ENCODE measurements at places on chromosomes 2 and 18.

GRCh38 chr2:196481324-196481697 is 158.2 kb upstream of the CCDC150 start:
- no peak for DNase-seq

- DNase-seq, result no peak
Observed at GRCh38 chr2:218387369-218388194, 5.5 kb downstream of the SLC11A1 start.

DNA sequence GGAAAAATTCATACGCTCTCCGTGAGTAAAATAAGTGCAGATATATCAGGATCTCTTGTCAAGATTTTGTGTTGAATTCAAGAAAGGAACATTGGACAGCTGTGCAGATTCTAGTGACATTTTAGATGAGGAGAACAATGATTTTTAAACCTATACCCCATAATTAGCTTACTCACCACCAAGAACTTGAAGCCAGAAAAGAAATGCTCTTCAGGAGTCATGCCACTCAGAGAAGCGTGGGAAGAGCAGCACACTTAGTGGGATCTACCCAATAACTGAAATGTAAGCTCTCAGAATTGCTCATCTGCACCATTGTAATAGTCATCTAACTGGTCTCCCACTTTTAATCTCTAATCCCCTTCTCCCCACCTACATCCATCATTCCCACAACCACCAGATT is 9.2 kb upstream of the ERMN start:
- DNase-seq, result no peak

- DNase-seq, result no peak
Observed at GRCh38 chr2:33373986-33374385, 102.5 kb upstream of the RASGRP3 start.

DNA sequence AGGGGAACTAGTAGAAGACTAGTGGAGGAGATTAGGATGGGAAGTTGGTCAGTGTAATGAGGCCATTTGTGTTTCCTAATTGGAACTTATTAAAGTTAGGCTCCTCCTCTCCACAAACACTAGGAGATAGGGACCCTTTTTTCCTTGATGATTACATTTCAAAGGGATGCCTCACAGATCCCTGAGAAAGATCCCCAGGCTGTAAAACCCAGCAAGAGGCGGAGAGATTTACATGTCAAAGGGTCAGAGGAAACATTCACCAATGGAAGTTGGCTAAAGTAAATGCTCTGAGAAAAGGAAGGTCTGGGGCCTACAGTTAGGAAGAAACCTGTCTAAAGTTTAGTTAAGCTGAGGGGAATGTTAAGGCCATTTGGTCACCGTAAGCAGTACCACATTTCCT is 1.4 kb upstream of the CCDC85A start:
- no peak for DNase-seq

GRCh38 chr2:157872791-157873190 is 3.3 kb downstream of the ACVR1 start:
- no peak for DNase-seq

DNA sequence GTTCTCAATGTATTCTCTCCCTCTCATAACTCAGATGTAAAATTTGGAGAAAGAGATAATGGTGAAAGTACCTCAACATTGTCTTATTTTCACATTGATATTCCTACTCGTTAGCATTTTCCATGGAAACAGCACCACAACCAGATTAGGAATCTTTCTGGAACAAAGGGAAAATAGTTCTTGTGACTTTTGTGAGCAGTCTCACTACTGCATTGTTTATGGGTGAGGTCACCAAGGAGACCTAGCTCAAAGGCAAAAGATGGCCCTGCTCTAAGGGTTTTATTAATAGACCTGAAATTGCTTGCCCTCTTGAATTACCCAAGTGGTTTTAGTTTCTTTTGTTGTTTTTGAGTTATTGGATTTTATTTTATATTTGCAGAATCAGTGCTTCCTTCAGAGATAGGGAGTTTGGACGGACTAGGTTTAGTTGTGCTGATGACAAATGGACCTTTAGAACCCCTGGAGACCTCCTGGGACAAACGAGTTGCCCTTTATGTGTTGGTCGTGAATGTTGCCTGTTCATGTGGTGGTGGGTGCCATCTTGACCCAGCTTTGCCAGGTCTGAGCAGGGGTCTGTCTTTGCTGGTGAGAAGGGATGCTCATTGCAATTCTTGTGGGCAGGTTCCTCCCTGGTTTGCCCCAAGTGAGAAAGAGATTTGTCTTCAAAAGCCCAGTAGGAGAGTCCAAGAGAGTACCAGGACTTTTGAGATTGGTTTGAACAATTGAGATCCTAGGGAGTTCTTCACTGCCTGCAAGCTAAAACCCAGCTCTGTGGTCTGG is 58.1 kb downstream of the INPP4A start:
- DNase-seq, result no peak

Data from stimulated activated CD4-positive, alpha-beta T cell treated with anti-CD3 and anti-CD28 coated beads, Interleukin-4, amount 100 ng/mL, for 48 hours (primary cell).